SK-N-SH (cell line): ENCODE measurements at places on chromosomes 1 and 21. TPM values are rescaled to one million over a fixed set of nuclear protein-coding genes. Genes with fewer than 3 reads are reported as not detected.

- DNase-seq: no peak
These were observed 10.5 kb upstream of the HTR1D start for GRCh38 chr1:23227806-23228205.

- DNase-seq: no peak
These were observed 3.6 kb downstream of the MR1 start for GRCh38 chr1:181037386-181037785.

- peak; percentile 23 for DNase-seq
These were observed 1.4 kb upstream of the SPATA1 start for GRCh38 chr1:84504580-84505492.

GRCh38 chr1:115184260-115184950 is 95.1 kb upstream of the TSPAN2 start:
- no peak for DNase-seq

GRCh38 chr1:17016317-17016661 is 4.6 kb upstream of the ATP13A2 start:
- DNase-seq: no peak

- DNase-seq: no peak
These were observed 2.7 kb downstream of the DCST2 start for GRCh38 chr1:155030899-155031298.

DNA sequence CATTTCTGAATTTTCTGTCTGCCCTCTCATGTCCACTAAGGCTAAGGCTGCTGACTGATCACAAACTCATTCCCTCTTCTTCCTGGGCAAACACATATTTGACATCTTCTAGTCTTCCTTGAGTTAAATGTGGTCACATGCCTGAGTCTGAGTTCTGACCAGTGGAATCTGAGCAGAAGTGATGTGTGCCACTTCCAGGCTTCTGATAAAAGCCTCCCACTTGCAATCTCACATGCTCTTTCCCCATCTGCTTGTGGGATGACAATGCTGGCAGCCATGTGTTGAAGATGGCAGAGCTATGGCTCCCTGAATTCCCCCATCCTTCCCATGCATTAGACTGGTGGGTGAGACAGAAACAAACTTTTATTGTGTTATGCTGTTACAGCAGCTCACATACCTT is 149.9 kb upstream of the ZNF648 start:
- DNase-seq: no peak

- no peak for DNase-seq
These were observed 75.0 kb upstream of the ACTRT2 start for GRCh38 chr1:2946291-2946690.

DNA sequence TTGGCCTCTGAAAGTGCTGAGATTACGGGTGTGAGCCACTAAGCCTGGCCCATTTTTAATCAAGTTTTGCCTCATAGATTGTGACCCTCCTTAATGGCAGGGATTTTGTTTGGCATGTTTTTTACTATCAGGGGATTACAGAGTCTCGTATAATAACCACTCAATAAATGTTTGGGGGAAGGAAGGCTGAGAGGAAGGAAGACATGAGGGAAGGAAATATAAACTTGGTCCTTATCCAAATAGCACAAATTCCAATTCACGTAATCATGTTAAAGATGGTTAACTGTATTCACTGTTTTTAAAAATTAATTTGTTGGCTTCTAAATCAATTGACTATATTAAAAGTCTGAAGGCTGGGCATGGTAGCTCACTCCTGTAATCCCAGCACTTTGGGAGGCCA is 30.9 kb upstream of the SERTAD4 start:
- DNase-seq: no peak

DNA sequence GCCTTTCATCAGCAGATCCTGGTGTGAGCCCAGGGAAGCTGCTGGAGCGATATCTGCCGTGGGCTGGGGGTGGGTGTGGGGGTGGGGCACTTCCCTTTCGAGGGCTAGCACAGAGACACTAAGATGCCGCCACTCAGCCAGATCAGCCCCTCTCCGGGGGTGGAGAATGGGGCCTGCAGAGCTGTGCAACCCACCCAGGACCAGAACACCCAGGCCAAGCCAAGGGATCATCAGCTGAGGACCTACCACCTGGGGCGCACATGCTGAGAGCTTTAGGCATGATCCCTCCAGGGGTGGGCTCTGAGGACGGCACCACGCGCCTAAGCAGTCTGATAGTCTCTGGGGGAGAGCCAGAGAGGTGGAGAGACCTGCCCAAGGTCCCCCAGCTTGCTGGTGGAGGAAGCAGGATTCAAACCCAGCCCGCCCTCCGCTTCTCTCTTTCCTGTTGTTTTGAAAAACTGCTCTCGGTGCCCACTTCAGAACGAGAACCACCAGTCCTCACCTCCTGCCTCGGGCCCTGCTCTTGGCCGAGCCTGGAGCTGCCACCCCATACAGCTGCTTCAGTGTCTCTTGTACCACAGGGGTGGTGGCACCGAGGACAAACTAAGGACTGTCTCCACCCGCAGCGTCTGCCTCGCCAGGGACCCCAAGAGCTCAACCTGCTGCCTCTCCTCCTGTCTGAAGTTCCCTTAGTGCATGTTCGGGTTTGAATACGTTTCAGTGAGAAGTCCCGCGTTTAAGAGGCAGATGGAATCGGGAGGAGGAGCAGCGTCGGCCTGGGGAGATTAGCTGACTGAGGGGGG is 39.7 kb upstream of the RUNX3 start:
- DNase-seq: no peak

DNA sequence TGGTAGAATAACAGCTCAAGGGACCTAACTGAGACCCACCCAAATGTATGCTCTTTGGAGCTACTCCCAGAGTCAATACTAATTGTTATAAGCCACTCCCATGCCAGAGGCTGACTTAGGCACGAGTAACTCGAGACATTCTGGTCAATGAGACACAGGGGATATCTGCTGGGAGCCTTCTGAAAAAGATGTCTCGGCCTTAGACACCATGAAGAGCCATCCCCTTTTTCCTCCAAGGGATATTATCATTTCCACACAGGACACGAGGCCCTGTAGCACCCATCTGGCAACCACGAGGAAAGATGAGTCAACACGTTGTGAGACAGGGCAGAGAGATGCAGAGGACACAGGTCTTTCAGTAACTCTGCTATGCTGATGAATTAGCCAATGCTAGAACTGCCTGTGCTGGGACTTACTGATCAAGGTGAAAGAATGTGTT is 30.7 kb downstream of the ITPKB start:
- no peak for DNase-seq

- peak; percentile 85 for DNase-seq
These were observed 397.4 kb downstream of the PTPRU start for GRCh38 chr1:29633771-29634170.

DNA sequence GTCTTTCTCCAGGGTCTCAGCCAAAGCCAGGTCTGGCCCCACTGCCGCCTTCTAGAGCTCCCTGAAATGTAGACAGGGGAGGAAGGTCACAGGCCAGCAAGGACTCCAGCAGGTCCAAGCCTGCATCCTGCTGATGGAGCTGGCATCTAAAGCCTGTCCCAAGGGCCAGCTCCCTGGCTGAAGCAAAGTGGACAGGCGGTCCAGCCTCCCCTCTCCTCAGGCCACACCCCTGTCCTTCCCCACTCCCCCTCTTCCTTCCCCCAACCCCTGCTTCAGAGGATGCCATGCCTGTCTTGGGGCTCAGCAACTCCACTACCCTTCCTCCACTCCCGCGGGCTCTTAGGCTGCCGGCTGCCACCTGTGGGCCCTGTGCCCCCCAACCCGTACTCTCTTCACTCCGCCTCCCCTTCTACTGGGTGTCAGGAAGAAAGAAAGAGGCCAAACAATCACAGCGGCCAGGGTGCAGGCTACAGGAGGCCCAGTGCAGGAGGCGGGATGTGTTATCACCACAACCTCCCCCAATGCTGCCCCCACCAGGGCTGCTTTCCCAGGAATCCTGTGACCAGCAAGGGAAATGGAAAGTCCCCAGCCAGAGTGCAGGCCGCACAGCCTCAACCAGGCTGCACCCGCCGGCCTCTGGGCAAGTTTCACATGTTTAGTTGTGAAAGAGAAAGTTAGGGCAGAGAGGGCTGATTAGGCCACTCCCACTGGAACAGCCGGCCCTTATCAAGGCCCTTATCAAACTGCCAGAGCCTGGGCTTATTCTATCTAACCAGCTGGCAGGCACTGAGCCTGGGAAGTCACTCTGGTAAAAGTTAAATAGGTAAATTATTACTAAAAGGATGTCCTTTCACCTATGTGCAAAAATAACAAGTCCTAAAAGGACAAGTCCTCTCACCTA is 34.1 kb downstream of the ACOT7 start:
- peak; percentile 81 for DNase-seq

GRCh38 chr1:180503280-180503862 is 994 bp upstream of the ACBD6 start:
- DNase-seq: peak; percentile 42

- no peak for DNase-seq
These were observed 32.6 kb downstream of the PIGM start for GRCh38 chr1:159999204-159999603.

- DNase-seq: no peak
These were observed 55.2 kb downstream of the FGGY start for GRCh38 chr1:59352065-59352464.

GRCh38 chr1:26913389-26913753 is 404 bp downstream of the NR0B2 start:
- no peak for DNase-seq

- no peak for DNase-seq
These were observed 199.3 kb upstream of the CTTNBP2NL start for GRCh38 chr1:112196731-112197130.

DNA sequence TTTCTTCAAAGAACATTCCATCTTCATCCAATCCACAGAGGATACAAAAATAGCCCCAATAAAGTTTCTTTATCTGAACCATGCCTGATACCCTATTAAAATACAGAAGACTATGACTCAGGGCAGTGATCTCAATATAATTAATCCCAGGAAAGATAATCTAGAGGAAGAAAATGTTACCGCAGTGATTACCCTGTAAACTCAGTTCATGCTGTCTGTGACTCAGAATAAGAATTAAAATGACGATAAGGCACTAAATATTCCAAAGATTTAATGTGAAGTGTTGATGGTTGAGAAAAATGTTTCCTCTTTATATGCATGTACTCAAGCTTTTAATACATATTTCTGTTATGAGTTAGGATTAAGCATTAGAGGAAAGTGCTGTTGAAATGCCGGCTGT is 88.6 kb upstream of the LYPLAL1 start:
- DNase-seq: no peak

DNA sequence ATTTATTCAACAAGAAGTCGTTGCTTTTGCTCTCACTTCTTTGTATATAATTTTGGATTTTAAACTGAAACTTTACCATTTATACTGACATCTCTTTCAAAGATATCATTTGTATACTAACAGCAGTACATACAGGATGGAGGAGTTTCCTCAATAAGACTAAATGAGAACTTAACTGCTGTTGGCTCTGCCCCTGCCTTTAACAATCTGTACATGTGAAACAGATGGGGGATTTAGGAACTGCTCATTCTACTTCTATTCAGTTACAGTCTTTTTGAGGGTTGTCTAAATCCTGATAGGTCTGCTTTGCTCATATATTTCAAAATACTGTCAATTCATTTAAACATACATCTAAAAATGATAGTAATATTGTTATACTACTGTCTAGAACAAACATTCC is 663.2 kb downstream of the ADGRL2 start:
- DNase-seq: no peak

DNA sequence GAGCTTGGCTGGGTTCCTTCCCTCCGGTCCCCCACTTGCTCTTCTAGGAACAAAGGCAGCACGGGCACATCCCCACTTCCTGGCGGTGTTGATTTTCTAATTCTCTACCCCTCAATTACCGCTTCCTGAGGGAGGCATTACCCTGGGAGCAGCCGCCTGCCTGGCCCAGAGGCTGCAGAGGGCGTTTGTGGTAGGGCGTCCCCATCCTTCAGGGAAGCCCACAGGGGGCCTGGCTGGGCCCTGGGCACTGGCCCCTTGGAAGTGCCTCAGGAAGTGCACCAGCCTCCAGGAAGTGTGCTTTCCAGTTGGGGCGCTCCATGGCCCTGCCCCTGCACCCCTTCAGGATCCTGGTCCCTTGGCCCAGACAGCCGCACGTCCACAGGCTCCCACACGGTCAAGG is 42.1 kb upstream of the CASZ1 start:
- DNase-seq: no peak

DNA sequence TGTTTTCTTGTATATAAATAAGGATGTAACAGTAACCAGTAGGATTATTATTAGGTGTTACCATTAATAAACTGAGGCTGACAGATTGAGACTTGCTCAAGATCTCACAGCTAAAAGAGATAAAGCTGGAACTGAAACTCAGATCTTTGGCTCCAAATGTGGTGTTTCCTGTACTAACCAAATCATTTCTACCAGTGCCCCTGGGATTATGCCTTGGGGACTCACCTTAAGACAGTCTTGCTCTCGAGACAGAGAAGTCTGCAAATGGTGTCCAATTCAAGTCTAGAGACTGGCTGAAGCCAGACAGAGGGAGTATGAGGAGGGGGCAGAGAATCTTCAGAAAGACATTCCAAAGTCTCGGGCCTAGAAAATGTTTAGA is 593 bp upstream of the CD53 start:
- no peak for DNase-seq

- DNase-seq: no peak
These were observed 54.7 kb upstream of the GREM2 start for GRCh38 chr1:240666568-240667198.

- no peak for DNase-seq
These were observed at the start of gene GJB5 for GRCh38 chr1:34754964-34755637. TSS of gene GJB5 (plus strand) at chr1:34755047. CDS start at chr1:34757331, 2,284 bp downstream.

GRCh38 chr1:46747683-46748288 is 28.9 kb upstream of the EFCAB14 start:
- DNase-seq: peak; percentile 53

DNA sequence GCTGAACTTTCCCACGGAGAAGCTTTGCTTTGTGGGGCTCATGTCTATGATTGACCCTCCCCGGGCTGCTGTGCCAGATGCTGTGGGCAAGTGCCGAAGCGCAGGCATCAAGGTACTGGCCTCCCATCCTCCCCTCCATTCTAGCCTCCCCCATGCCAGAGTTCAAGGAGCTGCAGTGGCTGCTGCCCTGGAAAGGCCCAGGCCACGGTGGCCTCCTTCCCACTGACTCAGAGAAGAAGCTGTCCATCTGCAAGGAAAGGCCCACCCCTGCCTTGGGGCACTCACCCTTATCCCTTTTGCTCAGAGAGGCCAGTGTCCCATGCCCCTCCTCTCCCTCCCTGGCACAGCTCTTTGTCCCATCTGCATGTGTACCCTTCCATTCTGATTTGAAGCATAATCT is 14.9 kb downstream of the ATP1A2 start:
- no peak for DNase-seq

DNA sequence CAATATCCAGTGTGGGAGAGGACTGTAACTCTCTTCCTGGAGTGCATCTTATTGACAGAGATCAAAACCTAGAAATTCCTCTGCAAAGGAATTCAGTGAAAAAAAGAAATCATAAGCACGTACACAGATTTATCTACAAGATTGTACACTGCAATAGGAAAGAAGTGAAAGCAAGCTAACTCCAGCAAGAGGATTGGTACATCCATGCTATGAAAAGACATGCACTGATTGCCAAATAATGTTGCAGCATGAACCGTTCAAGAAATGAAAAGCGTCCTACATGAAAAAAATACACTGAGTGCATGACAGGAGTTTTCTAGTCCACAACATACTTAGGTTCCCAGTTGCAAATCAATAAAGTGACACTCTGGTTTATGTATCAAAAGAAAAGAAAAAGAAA is 1.9 kb upstream of the MGST3 start:
- no peak for DNase-seq

The C4BPA gene
- not detected in 2 replicates for polyA plus RNA-seq

The CEPT1 gene
- polyA plus RNA-seq: 11.6 and 17.6 TPM in 2 replicates

The FMN2 gene
- polyA plus RNA-seq: 7.2 and 13.1 TPM in 2 replicates

The ZNF678 gene
- polyA plus RNA-seq: 1.3 and 1.7 TPM in 2 replicates

The PCP4 gene
- polyA plus RNA-seq: not detected in 2 replicates

The SZRD1 gene
- 100 and 119 TPM in 2 replicates for polyA plus RNA-seq

The INAVA gene
- polyA plus RNA-seq: 0.08 and 0.12 TPM in 2 replicates

The MNDA gene
- not detected in 2 replicates for polyA plus RNA-seq

The ERG gene
- 0.05 TPM in 1 of 2 replicates, not detected in the other for polyA plus RNA-seq
